ENCODE measurements at places on chromosomes 2 and 18.

DNA sequence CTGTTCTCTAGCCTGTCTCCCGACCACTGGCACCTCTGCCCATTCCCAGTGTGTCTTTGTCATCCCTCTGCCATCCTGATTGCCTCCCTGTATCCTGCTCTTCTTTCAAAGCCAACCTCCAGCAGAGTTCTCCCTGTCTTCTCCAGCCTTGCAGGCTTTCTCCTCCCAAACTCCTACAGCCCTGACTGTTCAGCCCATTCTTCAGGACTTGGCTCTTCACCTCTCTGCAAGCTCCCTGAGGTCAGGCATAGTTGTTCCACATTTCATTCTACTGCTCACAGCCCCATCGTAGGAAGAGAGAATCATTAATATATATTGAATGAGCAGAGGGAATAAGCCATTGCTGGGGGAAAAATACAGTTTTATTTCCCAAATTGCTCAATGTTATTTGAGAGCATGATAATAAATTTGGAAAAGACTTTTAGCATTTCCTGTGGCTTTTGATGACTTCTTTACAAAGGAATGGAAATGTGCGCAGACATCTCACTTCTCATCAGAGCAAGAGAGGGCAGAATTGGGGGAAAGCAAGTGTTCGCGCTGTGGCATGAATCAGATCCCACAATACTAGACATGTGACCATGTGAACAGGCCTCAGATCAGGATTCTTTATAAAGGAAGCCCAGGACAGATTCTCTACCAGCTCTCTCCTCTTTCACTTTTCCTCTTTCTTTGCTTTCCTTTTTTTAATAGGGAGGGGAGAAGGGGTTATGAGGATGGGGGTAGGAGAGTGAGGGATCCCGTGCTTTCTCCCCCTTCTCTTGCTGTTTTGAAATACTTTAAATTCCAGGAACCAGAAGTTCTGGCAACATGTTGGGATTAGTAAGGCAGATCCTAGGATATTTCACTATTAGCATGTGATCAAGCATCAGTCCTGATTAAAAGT is 37.4 kb downstream of the EPAS1 start:
- DNase-seq: no peak

GRCh38 chr18:63736876-63737275 is 34.1 kb downstream of the SERPINB11 start:
- DNase-seq: no peak

- no peak for DNase-seq
Observed at GRCh38 chr2:62267696-62268095, 71.8 kb downstream of the B3GNT2 start.

DNA sequence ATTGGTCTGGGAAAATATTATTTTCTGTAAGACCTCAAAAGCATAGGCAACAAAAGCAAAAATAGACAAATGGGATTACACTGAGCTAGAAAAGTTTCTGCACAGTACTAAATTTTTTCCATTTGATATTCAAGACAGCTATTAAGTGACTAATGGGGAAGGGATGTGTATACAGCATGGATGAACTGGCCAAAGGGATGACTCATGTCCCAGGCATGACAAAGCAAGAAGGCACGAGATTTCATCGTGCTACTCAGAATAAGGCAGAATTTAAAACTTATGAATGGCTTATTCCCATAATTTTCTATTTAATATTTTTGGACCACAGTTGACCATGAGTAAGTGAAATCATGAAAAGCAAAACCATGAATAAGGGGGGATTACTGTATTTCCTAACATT is 1250.1 kb upstream of the GYPC start:
- no peak for DNase-seq

GRCh38 chr2:232519581-232520438 is at the start of gene PRSS56:
Gene PRSS56 (plus strand): TSS chr2:232520388. CDS start chr2:232520599, 211 bp downstream.
- DNase-seq: no peak

All from activated CD4-positive, alpha-beta T cell treated with anti-CD3 and anti-CD28 coated beads, Interleukin-10, Interleukin-2, amounts not matched to agents 100 ng/mL and 50 ng/mL, durations not matched to agents 16 hours and 8 hours (primary cell).